ENCODE measurements at places on chromosomes 7 and 10.

- DNase-seq = no peak
These were observed 27.1 kb downstream of the LRRC20 start for GRCh38 chr10:70355051-70356021.

DNA sequence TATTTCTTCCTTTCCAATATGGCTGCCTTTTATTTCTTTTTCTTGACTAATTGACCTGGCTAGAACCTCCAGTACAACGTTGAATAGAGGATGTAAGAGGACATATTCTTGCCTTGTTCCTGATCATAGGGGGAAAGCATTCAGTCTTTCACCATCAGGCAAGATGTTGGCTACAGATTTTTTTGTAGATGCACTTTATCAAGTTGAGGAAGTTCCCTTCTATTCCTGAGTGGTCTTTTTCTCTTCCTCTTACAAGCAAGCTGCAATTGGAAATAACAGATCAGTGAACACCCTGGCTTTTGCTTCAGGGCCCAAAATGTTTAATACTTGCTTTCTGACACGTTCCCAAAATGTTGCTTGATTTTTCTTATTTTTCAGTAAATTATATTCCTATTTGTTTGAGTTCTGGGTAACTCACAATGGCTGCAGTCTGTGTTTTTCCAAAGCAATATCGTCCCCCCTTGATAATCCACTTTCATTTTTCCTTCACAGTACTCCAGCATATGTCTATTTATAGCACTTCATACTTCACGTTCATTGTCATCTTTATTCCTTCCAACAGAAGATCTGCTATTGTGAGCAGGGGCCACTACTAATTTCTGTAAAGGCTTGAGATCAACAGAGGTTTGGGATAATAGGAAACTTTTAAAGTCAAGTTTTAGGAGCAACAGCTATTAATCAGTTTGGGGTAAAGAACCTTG lies 11.7 kb downstream of the CPEB3 start:
- no peak for DNase-seq

- no peak for DNase-seq
These were observed 7.9 kb downstream of the LAT2 start for GRCh38 chr7:74217455-74218342.

DNA sequence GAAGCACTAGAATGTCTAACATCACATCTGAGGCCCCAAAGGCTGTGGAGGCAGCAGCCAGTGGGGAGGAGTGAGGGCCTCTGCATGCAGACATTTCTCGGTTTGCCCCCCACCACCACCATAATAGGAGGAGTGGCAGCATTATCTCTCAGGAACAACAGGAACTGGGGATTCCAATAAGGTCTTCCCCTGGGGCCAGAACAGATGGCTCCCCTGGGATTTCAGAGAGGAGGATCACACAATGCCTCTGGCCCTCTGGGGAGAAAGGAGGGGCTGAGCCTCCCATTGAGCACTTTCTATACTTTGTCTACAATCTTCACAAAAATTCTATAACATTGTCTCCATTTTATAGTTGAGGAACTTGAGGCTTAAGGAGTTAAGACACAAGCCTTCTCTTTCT lies 61.1 kb downstream of the GRID1 start:
- DNase-seq = no peak

- no peak for DNase-seq
These were observed 1.6 kb upstream of the ZNF239 start for GRCh38 chr10:43576062-43576461.

- DNase-seq = no peak
These were observed 403.3 kb downstream of the HGF start for GRCh38 chr7:81366546-81366945.

- no peak for DNase-seq
These were observed 4.1 kb upstream of the BMPR1A start for GRCh38 chr10:86752311-86752710.

DNA sequence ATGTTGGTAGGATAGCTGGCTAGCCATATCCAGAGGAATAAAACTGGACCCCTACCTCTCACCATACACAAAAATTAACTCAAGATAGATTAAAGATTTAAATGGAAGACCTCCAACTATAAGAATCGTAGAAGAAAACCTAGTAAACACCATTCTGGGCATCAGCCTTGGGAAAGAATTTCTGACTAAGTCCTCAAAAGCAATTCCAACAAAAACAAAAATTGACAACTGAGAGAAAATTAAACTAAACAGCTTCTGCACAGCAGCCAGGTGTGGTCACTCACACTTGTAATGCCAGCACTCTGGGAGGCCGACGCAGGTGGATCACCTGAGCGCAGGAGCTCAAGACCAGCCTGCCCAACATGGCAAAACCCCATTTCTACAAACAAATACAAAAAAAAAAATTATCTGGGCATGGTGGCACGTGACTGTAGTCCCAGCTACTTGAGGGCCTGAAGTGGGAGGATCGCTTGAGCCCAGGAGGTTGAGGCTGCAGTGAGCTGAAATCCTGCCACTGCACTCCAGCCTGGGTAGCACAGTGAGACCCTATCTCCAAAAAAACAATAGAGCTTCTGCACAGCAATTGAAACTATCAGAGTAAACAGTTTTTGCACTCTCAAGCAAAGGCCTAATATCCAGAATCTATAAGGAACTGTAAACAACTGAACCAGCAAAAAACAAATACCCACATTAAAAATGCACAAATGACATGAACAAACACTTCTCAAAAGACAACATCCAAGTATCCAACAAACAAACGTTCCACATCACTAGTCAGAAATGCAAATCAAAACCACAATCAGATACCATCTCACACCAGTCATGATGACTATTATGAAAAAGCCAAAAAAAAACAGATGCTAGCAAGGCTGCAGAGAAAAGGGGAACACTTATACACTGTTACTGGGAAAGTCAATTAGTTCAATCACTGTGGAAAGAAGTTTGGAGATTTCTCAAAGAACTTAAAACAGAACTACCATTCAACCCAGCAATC lies 4.8 kb downstream of the CRPPA start:
- DNase-seq = no peak

DNA sequence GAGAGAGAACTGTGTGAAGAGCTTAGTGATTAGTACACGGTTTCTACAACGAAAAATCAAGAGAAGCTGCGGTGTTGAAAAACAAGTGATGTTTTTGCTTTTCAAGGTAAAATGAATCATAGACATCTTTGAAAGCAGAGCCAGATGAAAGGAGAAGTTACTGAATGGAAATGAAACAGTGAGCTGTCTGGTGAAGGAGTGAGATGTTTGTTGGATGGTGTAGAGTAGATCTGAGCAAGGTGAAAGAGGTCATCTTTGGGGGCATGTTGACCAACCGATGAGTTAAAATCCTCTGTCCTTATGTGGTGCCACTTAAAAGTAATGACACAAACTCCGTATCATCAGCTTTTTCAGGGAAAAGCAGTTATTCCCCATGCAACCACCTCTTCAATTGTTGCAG lies 177.4 kb downstream of the CDCA7L start:
- DNase-seq = no peak

DNA sequence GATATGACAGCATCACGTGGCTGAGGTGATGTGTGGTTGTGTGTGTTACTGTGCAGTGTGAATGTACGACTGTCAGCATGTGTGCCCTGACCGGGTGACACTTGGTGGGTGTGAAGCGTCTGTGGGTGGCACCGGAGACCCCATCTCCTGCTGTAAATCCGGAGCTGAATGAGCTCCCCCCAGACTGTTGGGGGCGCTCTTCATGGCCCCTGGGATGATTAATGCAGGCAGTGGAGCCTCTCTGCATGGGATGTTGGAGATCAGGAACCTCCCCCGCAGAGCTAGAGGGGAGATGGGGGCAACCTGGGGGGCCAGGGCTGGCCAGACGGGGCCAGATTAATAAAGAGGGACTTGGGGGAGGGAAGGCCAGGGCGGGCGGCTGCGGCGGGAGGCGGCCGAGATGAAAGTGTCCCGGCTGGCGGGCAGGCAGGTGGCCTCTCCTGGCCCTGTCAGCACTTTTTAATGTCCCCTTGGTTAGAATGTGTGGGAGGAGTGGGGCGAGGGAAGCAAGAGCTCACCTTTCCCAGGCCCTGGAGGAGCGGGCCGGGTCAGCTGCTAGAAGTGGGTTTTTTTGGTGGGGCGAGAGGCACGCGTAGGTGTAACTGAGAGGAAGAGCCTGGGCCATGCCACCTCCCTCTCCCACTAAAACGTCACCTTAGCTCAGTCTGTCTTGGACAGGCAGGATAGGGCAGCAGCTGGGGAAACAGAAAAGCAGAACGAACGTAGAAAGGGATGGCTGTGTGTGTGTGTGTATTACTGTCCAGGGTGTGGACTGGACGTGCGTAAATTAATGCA lies 34.1 kb downstream of the HIF1AN start:
- no peak for DNase-seq

DNA sequence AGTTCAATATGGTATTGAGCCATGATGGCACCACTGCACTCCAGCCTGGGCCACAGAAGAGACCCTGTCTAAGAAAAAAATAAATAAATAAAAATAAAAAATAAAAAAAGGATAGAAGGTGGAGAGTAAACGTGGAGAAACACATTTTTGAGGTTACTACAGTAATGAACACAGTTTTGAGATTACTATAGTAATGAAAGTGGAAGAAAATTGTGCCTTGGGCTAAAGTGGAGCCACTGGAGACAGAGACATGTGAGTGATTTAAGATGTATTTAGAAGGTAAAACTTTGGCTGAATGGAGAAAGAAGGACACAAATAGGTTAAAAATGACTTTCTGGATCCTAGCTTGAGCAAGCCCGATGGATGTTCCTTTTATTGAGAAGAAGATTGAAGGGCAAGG lies 76.8 kb downstream of the HGF start:
- DNase-seq = no peak

- no peak for DNase-seq
These were observed 19.8 kb upstream of the RASSF4 start for GRCh38 chr10:44939691-44940401.

DNA sequence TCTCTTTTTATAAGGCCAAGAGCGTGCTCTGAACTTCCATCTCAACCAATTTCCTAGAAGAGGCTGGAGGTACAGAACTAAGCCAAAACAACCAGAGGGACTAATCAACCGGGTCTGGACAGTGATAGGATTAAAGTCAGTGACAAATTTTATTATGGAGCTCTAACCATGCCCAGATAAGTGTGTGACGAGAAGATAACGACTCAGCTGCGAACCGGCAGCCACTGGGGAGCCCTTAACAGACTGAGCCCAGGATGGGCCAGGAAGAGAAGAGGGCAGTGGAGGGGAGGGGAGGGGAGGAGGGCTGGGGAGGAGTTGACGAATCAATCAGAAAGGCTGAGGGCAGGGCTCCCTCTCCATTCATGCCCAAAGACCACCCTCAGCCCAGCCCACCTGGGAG lies 119.9 kb downstream of the PLXNA4 start:
- DNase-seq = no peak

GRCh38 chr7:96664793-96665192 lies 44.9 kb downstream of the SEM1 start:
- DNase-seq = no peak

GRCh38 chr7:18336626-18337025 lies 158.9 kb upstream of the HDAC9 start:
- no peak for DNase-seq

DNA sequence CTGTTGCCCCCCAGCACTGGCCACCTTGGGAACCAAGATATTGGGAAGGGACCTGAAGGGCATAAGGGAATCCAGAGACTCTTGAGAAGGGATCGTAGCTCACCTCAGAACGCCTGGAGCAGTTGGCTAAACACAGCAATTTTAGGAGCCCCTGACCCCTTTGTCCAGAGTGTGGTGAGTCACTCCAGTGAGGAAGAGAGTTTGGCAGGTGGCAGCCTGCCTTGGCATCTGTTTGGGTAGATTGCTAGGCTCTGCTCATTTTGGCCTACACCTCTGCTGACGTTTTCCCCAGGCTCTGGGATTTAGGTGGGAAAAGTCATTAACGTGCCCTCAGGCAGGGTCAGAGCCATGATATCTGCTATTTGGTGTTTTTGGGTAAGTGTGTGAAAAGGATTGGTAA lies 100.6 kb downstream of the GRB10 start:
- DNase-seq = no peak

DNA sequence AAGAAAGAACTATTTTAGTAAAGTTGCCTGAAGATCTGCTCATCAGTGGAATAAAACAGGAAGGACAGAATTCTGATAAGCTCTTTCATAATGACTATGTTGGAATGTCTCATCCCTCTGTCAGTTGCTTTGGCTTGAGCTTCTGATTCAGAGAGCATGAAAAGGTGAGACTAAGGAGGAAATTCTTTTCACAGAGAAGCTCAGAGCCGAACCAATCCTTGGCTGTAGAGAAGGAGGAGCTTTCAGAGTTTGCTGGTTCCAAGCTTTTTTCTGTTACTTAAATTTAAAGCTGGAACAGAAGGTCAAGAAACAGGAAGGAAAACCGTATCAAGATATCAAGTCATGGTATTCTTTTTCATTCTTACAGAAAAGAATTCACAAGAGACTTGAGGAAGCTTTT lies 24.0 kb downstream of the GSTO2 start:
- no peak for DNase-seq

DNA sequence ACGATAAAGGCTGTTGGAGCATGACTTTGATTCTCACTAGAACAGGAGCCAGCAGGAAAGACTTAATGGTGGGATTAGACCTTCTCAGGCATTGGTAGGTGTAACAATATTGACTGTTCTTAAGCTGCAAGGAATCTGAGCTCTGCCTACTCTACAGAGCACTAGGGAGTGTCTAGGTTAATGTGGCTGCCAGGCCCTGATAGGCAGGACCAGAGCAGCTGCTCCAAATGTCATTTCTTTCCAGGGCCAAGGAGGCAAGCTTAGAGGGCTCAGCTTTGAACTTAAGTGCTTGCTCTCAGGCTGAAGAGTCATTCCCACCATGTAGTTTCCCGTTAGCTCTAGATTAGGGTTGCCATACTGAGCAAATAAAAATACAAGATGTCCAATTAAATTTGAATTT lies 96.8 kb downstream of the RAB18 start:
- DNase-seq = no peak

DNA sequence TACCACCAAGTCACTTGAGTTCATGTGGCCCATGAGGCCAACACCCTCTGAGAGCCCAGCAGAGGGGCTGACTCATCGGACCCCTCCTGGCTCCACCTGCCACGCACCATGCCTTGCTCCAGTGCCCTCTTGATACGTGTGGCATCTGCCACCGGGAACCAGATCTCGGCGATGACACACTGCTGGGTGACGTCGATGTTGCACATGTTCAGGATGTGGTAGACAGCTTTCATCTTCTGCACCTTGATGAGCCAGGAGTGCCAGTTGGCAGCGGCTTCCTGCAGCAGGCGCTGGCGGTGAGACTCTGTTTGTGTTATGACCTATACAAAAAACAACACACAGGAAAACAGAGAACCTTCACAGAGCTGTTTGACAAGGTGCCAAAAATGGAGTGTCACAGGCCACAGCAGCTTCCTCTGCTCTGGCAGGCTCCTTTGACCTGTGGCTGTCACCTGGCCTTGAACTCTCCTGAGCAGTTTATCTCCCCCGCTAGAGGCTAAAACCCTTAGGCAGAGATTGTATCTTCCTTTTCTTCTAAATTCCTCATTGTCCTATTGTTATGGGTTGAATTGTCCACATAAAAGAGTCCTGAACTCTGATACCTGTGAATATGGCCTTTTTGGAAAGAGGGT lies 45.2 kb upstream of the TMEM213 start:
- no peak for DNase-seq

DNA sequence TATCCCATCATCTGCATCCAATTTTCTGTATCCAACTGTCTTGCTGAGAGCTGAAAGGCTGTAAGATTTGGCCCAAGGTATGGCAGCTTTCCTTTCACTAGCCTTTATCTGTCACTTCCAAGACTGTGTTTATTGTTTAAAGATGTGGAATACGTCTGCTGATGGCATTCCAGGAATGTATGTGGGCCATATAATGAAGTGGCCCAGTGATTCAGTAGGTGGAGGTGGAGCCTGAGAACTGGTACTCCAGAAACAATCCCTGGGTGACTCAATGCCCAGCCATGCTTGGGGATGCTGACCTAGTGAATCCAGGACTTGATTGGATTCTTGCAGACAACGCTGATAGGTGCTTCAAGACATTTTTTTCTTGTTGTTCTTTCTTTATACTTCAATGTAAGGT lies 13.5 kb downstream of the NEUROD6 start:
- DNase-seq = no peak
